ENCODE measurements at places on chromosomes 7 and 10. TPM values are rescaled to one million over a fixed set of nuclear protein-coding genes. Genes with fewer than 3 reads are reported as not detected.

DNA sequence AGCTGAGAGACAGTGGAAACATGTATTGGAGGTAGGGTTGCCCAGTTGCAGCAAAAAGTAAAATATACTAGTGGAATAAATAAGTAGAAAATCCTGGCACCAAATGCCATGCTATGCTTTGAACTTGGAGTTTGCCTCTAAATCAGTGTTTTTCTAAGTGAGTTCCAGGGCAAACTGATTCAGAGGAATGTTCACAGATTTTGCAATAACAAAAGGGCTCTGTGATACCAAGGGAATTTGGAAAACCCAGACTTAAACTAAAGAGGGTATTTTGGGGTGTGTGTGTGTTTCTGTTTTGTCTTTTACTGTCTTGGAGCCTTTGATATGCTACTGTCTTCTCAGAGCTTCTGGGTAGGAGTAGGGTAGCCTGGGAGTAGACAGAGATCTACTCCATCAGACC, 39.9 kb downstream of the SLC26A4 start:
- peak; percentile 19 for DNase-seq

DNA sequence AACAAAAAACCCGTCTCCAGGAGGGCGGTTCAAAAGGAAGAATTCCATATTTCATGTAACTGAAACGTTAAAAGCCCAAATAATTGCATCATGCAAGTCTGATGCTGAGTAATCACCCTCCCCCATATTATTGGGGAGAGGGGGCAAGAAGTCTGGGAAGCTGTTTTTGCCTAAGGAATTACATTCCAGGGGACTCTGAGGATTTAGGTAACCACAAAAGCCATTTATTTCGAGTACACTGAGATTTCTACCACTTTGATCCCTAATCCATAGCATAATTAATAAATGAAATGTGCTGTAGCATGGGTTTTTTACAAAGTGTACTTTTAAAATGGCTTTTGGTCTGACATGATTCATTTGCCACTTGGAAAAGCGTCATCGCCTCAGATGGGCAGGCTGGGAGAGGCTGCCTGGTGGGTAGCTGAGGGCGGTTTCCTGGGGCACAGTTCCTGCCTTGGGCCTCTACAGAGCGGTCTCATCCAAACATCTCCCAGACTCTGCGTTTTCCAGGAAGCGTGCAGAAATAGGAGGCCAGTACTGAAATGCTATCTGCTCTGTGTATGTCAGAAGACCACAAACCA, 106.5 kb downstream of the TCF7L2 start:
- DNase-seq = peak; percentile 89

Gene PHKG1
- 0.32 TPM for total RNA-seq

Gene SPDYE9
- not detected for total RNA-seq

Gene ZC3HAV1
- total RNA-seq = 30.5 TPM

Measured in GM23248 (cell line).